ENCODE measurements at places on chromosomes 16 and 17.

GRCh38 chr17:35188111-35188510 is 6.1 kb downstream of the SLC35G3 start:
- DNase-seq, result no peak

DNA sequence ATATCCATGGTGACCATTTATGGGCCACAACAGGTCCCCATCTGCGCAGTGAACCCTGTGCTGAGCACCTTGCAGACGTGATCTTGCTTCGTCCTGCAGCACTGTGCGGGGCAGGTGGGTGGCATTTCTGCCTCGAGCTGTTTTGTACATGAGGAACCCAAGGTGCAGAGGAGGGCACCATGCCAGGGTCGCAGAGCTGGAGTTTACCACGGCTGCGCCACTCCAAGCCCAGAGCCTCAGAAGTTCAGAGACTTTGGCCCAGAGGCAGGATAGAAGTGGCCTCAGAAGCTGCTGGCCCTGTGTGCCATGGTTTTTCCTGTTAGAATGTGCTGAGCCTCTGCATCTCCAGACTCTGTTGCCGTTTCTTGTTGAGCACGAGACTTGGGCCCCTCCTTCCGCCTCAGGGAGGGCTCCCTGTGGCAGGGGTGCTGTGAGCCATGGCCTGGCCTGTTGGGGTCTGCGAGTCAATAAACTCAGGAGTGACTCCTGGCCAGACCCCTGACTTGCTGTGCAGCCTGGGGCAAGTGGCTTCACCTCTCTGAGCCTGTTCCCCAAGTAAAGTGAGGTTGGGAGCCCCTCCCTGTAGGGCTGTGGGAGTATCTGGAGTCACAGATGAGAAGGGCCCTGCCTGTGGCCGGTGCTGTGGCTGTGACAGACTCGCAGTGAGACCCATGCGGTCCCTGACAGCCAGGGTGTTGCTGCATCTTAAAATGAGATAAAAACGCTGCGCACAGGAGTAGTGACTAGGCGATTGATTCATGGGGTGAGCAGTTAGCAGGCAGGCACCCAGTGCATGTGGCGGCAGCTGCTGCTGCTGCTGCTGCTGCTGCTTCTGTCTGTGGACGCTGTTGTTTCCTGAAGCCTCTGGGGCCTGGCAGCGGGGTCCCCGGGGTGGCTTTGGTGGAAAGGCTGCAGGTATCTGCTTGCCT is 11.8 kb downstream of the MAP2K3 start:
- DNase-seq, result no peak

GRCh38 chr16:89915303-89916232 is 3.1 kb upstream of the MC1R start:
- DNase-seq, result no peak

DNA sequence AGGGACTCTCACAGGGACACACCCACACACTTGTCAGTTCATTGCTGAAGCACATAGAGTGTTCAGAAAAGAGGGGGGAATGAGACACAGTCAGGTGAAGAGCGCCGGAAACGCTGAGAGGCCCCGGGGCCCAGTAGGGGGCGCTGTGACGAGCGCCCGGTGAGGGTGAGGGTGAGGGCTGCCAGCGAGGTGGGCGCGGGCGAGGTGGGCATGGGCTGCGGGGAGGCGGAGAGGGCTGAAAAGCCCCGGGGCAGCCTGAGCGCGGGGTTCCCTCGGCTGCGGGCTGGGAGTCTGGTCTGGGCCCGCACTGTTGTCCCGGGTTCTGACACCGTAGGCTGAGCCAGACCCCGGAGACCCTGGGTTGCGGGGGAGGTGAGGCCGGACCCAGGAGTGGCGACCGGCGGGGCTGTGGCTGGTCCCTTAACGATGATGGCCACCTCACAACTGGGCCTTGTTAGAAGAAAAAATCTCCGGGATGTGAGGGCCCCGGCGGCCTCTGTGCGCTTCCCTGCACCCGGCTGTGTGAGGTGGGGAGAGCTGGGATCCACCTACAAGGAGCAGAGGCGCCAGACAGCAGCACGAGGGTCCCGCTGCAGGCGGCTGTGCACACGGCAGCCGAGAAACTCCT is 91.4 kb downstream of the C16orf78 start:
- no peak for DNase-seq

GRCh38 chr16:3188675-3188924 is 596 bp downstream of the OR1F1 start:
- DNase-seq, result no peak

- no peak for DNase-seq
These were observed 345.9 kb downstream of the C16orf95 start for GRCh38 chr16:86971251-86971650.

GRCh38 chr16:2366660-2367309 is 26.3 kb upstream of the ABCA3 start:
- no peak for DNase-seq

DNA sequence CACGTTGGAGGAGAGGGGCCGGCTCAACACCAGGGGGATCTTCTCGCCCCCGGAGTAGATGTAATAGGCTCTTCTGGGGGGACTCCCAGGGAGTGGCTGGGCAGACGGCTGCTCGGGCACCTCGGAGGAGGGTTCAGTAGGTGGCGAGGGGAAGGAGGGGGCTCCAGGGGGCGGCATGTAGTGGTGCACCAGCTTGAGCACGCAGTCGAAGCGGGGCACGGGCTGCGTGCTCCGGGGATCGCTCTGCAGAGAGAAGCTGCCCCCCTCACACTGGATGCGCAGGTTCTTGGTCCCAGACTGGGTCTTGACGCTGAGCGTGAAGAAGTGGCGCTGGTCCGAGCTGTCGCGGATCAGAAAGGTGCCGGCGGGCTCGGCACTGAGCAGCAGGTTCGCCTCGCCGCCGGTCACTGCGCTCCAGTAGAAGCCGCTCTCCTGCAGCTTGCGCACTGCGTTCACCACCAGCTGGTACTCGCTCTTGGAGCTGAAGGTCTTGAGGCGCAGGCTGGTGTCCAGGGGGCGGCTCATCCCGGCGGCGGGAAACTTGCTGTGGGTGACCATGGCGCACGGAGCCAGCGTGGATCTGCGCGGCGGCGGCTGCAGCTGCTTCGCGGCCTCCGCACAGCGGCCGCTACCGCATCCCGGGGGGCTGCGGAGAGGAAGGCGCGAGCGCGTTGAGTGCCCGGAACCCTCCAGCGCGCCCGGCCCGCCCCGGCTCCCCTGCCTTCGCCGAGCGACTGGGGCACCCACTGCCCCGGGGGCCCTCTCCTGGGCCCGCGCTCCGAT is 1.1 kb downstream of the SOCS3 start:
- no peak for DNase-seq

- DNase-seq, result no peak
These were observed 292.4 kb upstream of the FOXF1 start for GRCh38 chr16:86217891-86218270.

- DNase-seq, result no peak
These were observed 13.1 kb upstream of the SEPHS2 start for GRCh38 chr16:30458561-30459394.
